ENCODE measurements at places on chromosomes 6 and 20.

- no peak for DNase-seq
Measured at GRCh38 chr20:23625236-23625964, 12.4 kb downstream of the CST3 start.

DNA sequence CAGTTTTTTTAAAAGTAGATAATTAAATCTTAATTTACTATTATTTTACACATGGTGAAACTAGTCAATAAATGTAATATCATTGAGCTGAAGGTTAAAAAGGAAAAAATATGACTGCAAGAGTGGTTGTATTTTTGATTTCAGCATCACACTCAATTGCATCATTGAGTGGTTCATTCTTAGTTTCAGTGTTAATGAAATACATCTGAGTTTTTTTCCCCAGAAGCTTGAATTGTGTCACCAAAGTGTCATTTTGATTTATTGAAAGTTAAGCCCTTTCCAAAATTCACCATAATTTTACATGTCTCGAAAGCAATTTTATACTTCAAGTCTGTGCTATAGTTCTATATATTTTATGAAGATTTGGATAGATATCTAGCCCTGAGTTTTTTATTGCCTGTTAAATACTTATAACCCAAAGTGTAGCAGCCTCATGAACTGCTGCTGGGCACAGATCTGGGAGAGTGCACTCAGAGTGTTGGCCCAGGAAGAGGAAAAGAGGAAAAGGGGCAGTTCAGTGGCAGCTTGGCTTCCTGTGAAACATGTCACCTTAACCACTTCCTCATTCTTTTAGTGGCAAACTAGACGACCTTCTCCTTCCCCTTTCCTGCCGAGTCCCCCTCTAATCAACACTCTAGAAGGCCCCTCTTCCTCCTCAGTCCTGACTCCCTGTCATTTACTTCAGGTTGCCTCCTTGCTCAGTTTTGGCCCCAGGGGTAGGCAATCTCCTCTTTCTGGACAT is 140.7 kb downstream of the ESR1 start:
- DNase-seq: no peak

DNA sequence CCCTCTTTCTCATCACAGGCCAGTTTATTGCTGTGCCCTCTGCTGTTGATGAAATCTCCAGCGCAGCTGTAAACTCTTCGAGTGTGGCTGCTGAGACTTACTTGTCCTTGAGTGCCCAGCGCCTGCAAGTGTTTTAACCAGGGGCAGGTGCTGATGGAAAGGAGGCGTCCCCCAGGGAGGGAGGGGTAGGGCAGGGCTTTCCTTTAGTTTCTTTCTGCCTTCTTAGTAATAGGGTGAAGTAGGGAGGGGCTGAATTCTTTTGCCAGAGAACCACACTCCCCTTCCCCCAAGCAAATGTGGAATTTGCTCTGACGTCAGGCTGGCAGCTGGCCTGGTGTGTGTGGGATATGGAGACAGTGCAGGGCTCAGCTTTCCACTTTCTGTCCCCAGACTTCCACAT is 61.2 kb downstream of the IGF2R start:
- no peak for DNase-seq

DNA sequence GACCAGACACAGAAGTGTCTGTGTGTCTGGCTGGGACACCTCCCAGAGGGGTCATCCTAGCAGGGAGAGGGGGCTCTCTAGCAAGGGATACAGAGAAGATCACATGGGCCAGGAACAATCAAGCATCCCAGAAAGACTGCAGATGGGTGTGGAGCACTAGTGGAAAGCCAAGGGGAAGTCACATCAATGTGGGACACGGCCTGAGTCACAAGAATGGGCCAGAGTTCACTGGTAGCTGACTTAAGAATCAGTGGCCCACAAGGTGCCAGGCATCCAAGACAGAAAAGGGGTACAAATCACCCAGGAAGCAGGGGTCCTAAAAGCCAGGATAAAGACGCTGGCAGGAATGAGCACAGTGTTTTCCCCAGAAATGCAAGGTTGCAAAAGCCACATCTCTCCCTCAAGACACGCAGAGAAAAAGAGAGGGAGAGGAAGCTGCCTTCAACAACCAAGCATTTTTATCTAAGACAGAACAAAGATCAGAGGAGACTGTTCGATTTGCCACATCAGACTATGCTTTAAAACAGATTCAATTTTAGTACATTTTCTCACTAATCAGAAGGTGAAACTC is 113.6 kb upstream of the DST start:
- DNase-seq: no peak

GRCh38 chr6:27139756-27140579 is 107.5 kb upstream of the PRSS16 start:
- no peak for DNase-seq

- DNase-seq: no peak
Measured at GRCh38 chr6:169975701-169976100, 224.3 kb downstream of the ERMARD start.

DNA sequence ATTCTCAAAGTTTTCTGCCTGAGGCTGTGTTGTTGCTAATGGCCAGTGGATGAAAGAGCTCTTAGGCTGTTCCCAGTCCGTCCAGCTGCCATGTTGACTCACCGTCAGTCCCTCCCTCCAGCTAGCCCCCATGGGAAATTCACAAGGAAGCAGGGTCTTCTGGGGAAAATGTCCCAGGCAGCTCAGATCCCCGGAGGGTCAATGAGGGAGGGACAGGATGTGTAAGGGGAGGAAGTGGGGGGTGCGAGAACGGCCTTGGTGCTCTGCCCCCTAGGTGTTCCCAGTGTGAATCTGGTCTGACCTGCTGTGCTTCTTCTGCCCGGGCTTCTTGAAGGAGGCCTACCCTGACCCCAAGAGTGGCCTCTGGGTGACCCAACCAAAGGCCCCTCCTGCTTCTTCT is 65.9 kb downstream of the CEBPB start:
- no peak for DNase-seq

DNA sequence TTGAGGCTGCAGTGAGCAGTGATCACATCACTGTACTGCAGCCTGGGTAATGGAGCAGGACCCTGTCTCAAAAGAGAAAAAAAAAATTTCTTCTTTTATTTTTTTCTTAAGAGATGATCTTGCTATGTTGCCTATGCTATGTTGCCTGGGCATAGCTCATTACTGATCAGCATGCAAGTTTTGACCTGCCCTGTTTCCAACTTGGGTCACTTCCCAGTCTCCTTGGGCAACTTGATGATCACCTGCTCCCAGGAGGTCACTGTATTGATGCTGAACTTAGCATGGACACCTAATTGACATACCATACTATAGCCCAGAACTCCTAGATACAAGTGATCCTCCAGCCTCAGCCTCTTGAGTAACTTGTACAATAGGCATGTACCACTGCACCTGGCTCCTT is 30.7 kb upstream of the NANP start:
- DNase-seq: no peak

GRCh38 chr6:4350567-4351519 is 215.5 kb upstream of the ECI2 start:
- no peak for DNase-seq

DNA sequence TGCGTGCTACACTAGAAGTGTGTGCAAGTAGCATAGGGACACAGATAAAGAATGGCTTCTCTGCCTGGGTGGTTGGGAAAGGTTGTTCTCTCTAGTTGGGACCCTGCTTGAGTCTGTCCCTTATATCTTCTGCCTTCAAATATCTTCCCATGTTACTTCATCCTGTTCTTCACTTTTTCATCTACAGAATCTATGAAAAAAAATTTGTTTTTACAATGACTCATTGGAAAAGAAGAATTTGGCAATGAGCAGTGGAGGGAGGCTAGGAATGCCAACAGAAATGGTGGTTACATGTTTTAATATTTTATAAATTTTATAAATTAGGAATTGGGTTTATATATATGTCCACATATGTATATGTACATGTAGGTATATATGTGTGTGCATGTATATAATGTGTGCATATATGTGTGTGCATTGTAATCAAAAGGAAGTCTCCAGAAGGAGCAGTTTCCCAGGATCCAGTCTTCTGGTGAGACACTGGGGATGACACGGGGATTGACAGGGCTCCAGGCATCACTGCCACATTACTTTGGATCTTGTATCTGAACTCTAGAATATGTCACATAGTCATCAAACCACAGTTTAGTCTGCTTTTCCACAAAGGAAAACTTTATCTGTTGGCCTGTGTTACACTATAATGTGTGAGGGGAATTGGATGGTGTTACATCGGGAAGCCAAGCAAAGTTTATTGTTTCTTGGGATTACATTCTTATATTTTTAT is 75.3 kb upstream of the RIPOR2 start:
- DNase-seq: no peak

DNA sequence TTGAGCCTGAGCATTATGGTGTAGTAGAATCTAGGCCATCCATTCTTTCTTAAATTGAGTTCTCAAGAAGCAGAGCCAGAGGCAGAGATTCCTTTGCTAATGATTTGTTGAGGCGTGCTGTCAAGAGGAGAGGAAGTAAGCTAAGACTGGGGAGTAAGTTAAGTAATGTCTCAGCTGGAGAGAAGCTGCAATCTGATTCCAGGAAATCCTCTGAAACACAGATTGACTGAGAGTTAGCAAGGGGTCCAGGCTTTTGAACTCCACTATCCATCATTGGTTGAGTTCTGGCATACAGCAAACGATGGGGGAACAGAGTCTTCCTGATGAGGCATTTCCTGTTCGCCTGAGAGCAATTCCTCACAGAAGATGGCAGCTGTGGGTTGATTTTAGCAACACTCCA is 207.4 kb upstream of the RAB32 start:
- DNase-seq: no peak

DNA sequence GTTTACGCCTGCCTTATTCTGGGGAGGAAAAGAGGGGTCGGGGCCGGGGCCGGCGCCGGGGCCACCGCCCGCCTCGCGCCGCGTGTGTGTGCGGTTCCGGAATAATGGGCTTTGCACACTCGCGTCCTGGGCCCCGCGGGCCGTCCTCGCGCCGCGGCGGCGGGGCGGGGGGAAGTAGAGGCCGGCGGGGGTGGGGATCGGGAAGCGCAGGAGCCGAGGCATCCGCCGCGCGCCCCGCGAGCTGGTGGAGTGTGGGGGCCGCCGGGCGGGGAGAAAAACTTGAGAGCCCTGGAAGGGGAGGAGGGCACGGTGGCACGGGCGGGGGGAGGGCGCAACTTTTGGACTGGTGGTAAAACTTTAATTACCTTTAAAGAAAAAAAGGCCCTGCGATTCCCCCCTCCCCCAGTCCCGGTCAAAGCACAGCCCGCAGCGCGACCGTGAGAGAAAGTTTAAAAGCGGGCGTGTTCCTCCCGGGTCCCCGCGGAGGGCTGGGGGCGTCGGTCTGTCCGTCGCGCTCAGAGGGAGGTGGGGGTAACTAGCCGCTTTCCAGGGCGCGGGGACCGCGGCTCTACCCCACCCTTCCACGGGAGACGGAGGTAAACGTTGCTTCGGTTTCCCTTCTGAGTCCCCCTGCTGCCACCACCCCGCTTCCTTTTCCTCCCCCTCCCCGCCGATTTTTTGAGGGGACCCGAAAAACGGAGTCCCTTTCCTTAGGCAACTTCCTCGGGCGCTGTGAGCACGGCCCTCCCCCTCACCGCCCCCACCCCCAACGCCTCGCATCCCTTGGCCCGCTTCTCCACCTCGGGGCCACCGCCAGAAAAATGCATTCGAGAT is 1.9 kb downstream of the L3MBTL3 start:
- DNase-seq: no peak

GRCh38 chr6:76518443-76518842 is 446.0 kb upstream of the IMPG1 start:
- no peak for DNase-seq

DNA sequence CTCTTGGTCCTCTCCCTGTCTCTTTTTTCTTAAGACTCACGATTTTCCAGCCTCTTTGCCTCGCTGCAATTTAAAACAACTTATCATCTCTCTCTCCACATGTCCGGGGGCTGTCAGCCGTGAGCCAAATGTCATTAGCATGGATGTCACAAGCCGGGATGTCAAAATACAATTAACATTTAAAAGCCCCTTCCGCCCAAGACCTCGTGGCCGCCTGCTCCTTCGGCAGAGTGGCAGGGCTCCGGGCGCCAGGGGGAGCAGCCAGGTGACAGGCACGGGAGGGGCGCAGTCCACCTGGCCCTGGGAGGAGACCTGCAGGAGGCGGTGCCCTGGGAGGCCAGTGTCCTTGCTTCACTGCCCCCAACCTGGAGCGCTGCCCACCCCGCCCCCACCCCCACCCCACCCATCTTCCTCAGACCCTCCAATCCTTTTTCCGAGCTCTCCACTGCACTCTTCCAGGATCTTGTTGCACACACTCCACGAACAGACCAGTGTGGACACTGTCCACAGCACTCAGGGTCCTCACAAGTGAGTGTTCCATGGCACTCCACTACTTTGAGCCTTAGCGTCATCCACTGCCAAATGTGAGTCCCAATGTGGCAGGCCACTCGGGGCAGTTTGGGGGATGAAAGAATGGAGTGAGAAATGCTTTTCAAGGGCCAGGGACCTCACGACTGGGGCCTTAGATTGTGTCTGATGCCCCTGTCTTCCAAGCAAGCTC is 5.6 kb upstream of the GRM4 start:
- DNase-seq: no peak

- DNase-seq: no peak
Measured at GRCh38 chr20:50695135-50695872, 4.0 kb upstream of the RIPOR3 start.

- DNase-seq: no peak
Measured at GRCh38 chr20:33203444-33203843, 13.7 kb upstream of the BPIFA3 start.

DNA sequence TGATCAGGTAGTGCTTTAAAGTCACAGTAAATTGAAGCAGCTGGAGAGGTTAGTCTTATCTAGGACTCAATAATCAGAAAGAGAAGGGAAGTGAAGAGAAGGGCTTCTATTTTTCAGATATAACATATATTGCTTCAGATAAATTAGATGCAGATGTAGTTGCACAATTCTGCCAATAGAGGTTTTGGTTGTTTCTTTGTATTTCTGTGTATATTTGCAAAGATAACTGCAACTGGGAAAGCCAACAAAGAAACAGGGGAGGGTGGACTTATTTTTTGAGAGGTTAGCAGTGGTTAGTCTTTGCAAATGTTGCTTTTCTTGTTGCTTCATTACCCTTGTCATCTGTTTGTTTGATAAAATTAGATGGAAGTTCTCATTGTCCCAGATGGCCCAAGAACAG is 106.6 kb downstream of the ADGRG6 start:
- DNase-seq: no peak

DNA sequence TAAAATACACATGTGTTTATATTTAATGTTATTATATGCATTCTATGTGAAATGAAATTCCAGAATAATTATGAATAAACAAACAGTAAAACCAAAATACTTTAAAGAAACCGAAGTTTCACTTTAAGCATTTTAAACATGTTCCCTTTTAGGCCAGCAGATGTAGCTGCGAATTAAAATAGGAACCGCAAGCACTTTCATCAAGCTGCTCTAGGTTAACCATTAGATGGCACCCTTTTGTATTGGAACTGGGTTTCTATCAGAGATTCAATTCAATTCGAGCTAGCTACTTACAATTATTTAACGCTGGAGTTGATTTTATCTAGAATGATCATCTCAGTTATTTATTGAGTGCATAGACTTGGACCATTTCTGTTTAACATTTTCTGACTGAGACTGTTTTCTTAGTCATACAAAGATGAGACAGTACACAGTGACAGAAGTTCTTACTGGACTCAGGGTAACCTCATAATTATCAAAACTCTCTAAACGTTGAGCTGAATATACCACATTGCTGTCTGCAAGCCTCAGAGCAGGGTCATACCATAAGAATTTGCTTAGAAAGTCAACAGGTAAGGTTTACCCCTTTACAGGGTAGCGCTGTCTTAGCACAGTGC is 8.5 kb downstream of the TMEM242 start:
- DNase-seq: no peak

GRCh38 chr6:26322645-26323482 is 42.1 kb upstream of the BTN3A2 start:
- no peak for DNase-seq

- no peak for DNase-seq
Measured at GRCh38 chr6:80217794-80218193, 111.3 kb downstream of the BCKDHB start.

All from stimulated activated CD4-positive, alpha-beta T cell treated with anti-CD3 and anti-CD28 coated beads, Interleukin-1b, Interleukin-23, amount 100 ng/mL, for 1 hour (primary cell).